Right ventricle myocardium inferior (tissue), 1 donor: ENCODE measurements at places on chromosomes 2 and 18. TPM values are rescaled to one million over a fixed set of nuclear protein-coding genes. Genes with fewer than 3 reads are reported as not detected.
A peak's percentile ranks its signal among the peaks of the same experiment; 100 is the strongest.

DNA sequence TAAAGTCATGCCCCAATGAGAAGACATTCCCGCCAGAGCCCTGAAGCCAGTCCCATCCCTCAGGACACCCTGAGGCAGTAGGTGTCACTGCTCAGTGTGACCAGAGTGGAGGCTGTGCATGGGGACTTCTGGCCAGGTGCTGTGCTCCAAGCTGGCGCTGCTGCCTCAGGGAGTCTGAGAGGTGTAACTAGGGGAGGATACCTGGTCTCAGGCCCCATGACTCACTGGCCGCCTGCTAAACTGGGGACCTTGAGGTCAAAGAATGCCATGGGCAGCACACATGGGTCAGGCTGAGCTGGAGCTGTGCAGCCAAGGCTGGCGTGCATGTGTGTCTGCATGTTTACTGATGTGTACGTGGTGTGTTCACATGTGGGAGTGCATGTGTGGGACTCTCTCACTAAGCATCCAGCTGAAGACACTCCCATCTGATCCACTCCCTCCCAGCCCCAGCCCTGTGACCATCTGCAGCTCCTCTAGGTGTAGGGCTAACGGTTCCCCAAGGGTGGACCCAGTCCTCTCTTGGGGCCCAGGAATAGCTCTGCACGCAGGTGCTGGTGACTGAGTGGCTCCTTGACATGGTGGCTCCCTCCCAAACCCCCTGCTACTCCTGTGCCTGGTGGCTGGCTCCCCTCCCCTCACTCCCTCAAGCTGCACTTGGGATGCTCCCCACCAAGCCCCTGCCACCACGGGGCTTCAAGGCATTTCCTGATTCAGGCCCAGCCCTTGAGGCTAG, 16.5 kb downstream of the HS6ST1 start:
- DNase-seq: peak; percentile 31

DNA sequence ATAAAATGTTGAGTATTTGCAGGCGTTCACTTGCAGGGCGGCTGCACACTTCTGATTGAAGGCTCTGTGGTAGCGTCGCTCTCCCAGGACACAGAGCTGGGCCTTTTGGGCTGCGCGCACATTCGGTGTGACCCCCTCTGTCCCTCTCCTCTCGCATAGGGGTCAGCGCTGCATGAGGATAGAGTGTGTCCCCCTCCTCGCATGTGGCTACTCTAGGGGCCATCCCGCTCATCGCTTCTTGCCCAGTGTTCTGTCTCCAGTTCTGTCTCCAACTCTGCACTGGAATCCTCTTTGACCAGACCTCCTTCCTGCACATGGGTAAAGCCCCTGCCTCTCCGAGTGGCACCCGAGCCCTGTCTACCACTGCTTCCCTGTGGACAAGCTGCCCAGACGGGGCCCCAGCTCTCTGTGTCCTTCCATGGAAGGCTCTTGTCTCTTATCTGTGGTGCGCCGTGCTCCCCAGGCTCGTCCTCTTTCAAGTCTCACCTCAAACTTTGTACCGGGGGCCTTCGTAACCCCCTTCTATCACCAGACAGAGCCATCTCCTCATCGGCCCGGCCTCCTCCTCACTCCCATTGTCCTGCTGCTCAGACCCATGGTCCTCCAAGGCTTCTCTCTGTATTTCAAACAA, 278.0 kb upstream of the HDAC4 start:
- no peak for DNase-seq

RBM44 gene
- total RNA-seq: 0.30 TPM

GRCh38 chr2:219019436-219019835, 21.9 kb downstream of the CFAP65 start:
- DNase-seq: no peak

DNA sequence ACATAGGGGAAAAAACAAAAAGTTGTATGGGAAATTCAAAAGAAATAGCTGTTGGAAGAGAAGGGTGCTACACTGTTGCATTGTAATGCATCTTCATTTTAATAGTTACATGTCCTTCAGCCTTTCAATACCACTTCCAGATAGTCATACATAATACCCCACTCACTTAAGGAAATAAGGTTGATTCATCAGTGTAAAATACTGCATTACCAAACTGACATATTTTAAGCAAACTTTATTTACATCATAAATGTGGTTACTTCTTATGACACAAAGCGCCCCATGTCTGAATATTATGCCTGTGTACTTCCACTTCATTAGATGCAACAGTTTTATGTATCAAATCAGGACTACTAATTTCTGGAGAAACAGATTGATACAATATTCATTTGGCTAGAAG, 4.5 kb downstream of the RBMS1 start:
- DNase-seq: no peak

DSG1 gene
- total RNA-seq: 0.68 TPM

- DNase-seq: no peak
Measured at GRCh38 chr2:41933585-41934320, 114.1 kb upstream of the PKDCC start.

- peak; percentile 28 for DNase-seq
Measured at GRCh38 chr2:30683236-30683956, 123.8 kb downstream of the CAPN13 start.

DNA sequence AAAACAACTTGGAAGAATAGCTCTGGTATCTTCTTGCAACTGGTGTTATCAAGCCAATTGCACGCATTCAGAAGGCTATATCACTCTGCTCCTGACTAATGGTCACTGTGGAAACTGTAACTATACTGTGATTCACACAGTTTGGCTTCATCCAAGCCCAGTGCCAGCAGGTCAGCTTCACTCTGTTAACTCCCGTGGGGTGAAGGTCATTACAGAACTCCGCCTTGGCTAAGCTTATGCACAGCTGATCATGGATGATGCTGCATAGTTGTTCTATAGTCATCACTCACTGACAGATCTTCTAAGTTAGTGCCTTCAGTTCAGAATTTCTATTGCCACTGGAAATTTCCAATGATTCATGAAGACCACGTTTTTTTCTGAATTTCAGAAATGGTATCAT, 497.2 kb upstream of the NETO1 start:
- DNase-seq: no peak

GRCh38 chr2:97669448-97669847, at the start of gene C2orf92:
Gene C2orf92, plus strand, starts transcription at chr2:97669713. Its CDS starts 76 bp downstream, at chr2:97669789.
- no peak for DNase-seq

- DNase-seq: no peak
Measured at GRCh38 chr2:38653715-38654527, 12.0 kb upstream of the GALM start.

- peak; percentile 17 for DNase-seq
Measured at GRCh38 chr2:9135822-9136558, 70.6 kb upstream of the ASAP2 start.

- no peak for DNase-seq
Measured at GRCh38 chr18:14748496-14748895, 524 bp downstream of the ANKRD30B start.

KIAA2012 gene
- total RNA-seq: not detected

- no peak for DNase-seq
Measured at GRCh38 chr2:240301256-240301795, 134.1 kb upstream of the GPC1 start.

POTEC gene
- total RNA-seq: not detected

- no peak for DNase-seq
Measured at GRCh38 chr2:71275939-71276310, 49.0 kb upstream of the PAIP2B start.

- no peak for DNase-seq
Measured at GRCh38 chr2:119350311-119350998, 16.2 kb downstream of the C2orf76 start.

DNA sequence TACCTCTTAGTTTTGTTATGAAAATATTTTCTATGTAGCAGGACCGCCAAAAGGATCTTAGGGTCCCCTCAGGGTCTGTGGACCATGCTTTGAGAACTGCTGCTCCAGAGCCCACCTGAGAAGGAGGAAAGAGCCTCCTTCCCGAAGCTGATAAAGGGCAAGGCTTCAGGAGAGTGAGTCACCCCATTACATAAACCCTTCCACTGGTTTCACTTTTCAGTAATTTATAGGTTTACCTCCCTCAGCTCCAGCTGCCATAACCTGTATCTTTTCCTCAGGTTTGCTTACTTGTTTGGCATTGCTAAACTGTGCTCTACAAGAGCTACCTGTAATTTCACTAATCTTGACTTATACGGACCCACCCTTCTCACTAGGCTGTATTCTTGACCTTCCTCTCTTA, 6.6 kb downstream of the TTLL4 start:
- no peak for DNase-seq

DNA sequence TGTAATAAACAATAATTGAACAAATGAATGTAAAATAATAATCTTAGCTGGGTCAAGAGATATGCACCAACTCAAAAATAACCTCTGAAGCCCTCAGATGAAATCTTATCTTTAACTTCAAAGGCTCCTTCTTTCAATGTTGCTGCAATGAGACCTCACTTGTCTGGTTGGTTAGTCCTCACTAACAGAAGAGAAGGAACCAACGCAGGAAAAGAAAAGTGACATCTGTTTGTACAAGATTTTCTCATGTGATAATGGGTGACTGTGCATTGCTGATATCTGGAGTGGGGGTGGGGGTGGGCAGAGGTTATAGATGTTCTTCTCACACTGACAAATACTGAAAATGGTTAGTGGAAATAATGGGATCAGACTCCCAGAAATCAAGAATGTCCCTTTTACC, 2.6 kb downstream of the SCN7A start:
- DNase-seq: no peak

- no peak for DNase-seq
Measured at GRCh38 chr2:32291746-32292145, 14.0 kb downstream of the YIPF4 start.

DNA sequence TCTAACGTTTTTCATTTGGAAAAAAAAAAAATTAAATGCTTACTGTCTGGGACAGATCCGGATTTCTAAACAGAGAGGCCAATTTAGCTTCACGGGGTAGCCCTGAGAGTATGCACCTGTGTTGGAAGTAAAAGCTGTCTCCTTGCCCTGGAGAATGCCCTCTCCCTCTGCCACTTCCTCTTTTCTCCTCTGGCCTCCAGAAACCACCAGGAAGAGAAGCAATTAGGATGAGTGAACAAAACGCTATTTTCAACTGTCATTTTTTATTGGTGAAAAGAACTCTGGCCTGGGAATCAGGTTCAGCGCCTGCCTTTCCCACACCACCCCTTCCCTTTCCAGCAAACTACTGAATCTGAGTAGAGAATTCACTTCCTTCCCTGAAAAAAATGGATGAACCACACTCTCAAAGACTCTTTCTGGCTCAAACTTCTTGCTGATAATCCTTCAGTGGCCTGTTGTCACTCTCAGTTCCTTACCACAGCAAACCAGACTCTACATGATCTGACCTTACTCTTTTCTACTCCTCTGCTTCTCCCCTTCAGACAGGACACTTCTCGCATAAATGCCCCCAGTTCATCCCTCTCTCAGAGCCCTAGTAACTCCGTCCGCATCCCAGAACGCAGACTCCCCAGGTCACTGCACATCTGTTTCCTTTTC, 29.8 kb downstream of the KLF7 start:
- DNase-seq: no peak

DNA sequence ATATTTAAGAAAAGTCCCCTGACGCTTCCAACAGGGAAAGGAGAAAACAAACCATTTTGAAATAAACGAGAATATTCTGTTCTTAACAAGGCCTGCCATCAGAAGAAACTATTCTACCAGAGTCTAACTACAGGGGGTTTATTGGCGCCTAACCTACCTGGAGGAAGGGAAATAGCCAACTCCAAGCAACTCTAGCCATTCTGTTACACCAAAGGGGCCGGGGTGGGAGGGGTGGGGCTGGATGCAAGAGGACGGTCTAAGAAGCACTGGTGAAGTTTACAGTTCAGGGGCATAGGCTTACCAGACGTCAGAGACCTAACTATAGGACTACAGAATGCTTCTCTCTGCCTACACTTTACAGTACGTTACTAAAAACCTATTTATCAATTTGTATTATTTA, 60.5 kb upstream of the GALNT5 start:
- no peak for DNase-seq

GRCh38 chr18:48409591-48410094, 460 bp upstream of the ZBTB7C start:
- no peak for DNase-seq

ABHD1 gene
- 2.4 TPM for total RNA-seq

GRCh38 chr2:86221066-86221684, 21.9 kb downstream of the MRPL35 start:
- no peak for DNase-seq

DNA sequence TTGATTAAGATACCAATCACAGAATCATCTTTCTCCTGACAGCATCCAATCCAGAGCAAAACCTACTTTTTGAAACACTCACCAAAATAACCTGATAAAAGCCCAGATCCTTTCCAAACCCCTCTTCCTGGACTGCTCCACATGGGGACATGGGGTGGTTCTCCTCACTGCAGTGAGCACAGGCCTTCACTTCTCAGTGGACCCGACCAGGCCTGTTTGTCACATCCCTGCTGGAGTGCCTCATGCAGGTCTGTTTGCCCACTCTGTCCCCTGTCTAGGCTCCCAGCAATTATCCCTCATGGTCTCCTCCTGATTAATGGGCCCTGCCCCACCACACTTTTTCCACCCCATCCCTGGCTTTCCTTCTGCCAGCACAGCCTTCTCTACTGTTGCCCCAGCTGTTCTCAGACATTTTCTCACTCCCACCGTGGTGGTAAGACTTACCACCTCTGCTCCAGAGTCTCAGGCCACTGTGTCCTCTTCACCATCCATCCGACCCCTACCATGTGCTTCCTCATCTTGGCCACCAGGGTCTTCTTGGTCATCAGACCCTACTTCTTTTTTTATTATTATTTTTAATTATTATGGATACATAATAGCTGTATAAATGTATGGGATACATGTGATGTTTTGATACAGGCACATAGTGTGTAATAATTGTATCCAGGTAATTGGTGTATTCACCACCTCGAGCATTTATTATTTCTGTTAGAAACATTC, 21.1 kb downstream of the MRPL30 start:
- DNase-seq: no peak

- DNase-seq: no peak
Measured at GRCh38 chr18:36328385-36328858, 30.9 kb downstream of the FHOD3 start.

DNA sequence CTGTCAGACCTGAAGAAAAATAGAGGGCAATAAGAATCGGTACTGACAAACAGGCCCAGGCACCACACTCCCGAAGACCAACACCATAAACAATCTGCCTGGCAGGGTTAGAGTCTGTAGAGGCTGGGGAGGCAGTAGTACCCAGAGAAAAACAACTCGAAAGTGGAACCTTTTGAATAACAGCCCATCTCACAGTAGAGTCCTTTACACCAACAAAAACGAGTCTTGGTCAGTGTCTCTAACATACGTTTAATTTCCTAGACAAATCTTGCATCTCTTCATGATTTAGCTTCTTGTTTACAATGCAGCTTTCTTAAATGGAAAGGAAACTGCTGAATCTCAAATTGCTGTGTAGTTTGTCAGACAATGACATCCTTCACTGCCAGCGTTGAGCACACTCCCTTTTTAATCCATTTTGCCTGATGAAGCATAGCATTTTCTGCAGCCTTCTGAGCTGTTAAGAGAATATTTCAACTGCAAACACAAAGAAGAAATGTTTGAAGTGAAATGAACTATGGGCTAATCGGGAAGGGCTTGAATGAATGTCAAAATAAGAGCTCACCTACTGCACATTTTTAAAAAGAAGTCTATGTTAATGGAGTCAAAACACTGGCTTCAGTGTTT, 73.1 kb upstream of the DSG1 start:
- no peak for DNase-seq

MCM6 gene
- total RNA-seq: 5.8 TPM
